ENCODE measurements at places on chromosomes 4 and X. TPM values are rescaled to one million over a fixed set of nuclear protein-coding genes. Genes with fewer than 3 reads are reported as not detected.

DNA sequence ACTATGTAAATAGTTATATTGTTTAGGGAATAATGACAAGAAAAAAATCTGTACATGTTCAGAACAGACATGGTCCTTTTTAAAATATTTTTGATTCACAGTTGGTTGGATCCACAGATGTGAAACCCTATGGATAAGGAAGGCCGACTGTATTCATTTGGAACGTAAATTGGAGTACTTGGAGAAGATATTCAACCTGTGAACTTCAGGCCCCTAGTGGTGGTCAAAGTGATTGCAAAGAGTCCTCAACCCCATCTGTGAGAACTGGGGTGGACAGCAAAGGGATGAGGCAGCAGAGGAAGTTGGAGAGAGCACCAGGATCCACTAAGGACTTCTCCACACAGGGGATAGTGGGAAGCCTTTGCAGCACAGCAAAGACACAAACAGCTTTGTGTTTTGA is 6.2 kb upstream of the CXCL13 start:
- no peaks in the 10 kb centered on the region for H3K36me3 ChIP-seq
- DNase-seq: no peak
- H3K4me3 ChIP-seq: no peak overlapping the region
- H3K4me1 ChIP-seq: no peaks in the 10 kb centered on the region

GRCh38 chr4:15837591-15837990 is 59.5 kb downstream of the CD38 start:
- no peak overlapping the region for H3K27ac ChIP-seq
- H3K4me1 ChIP-seq: no peaks in the 10 kb centered on the region
- no peaks in the 10 kb centered on the region for H3K36me3 ChIP-seq
- DNase-seq: no peak
- no peaks in the 10 kb centered on the region for H3K27me3 ChIP-seq

DNA sequence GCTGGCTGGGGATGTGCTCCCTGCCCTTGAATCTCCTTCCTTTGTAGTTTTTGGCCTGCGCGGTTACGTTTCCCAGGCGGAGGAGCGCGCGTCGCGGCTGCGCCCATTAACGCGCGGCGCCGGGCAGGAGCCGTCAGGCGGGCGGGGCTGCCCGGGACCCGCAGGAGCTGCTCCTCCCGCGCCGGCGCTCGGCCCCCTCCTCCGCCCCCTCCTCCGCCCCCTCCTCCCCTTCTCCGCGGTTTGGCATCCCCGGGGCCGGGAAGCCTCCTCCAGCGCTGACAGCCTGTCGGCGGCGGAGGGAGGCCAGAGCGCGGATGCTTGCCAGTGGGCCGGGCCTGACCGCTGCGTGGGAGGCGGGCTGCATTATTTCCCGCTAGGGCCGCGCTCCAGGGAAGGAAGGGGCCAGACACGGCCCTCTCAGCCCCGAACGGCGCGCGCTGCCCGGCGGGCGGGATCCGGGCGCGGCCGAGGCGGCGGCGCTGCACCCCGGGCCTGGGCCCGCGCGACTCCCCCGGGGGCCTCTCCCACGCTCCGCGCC is at the start of gene DCLK2:
Gene DCLK2 (plus strand): TSS at position 405 of the 538 bp plus-strand sequence. CDS start 583 bp downstream, outside the sequence.
- no peaks in the 10 kb centered on the region for H3K36me3 ChIP-seq
- H3K4me1 ChIP-seq: peaks cover 22% of the 10 kb centered on the region
- peak within 1 kb of the TSS; percentile 57 for H3K27ac ChIP-seq
- DNase-seq: no peak
- no peaks in the 10 kb centered on the region for H3K27me3 ChIP-seq

- DNase-seq: no peak
- no peaks in the 10 kb centered on the region for H3K27me3 ChIP-seq
- no peaks in the 10 kb centered on the region for H3K4me1 ChIP-seq
- H3K27ac ChIP-seq: no peak overlapping the region
- H3K36me3 ChIP-seq: no peaks in the 10 kb centered on the region
Measured at GRCh38 chr4:37001688-37002436, 242.7 kb upstream of the NWD2 start.

GRCh38 chr4:184681916-184682315 is 32.4 kb downstream of the PRIMPOL start:
- no peak overlapping the region for H3K27ac ChIP-seq
- DNase-seq: no peak
- H3K4me1 ChIP-seq: no peaks in the 10 kb centered on the region
- H3K36me3 ChIP-seq: peaks cover 7% of the 10 kb centered on the region
- H3K27me3 ChIP-seq: no peaks in the 10 kb centered on the region

Gene NHS
- total RNA-seq: 8.3 TPM

Gene HPRT1
- total RNA-seq: 14.5 TPM

DNA sequence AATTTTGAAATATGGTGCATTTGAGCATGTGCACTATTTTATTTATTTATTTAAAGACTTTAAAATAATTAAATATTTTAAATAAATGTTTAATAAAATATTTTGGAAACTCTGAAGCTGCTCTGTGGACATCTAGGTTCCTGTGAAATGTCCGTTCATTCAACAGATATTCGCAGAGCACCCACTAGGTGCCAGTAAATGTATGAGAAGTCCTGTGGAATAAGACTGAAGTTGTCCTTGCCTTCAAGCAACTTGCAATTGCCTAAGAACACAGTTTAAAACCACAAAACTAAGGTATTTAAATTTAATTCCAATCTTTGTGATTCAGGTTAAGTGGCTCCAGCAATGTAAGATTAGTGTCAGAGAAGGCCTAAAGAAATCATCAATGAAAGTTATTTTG is 306.7 kb downstream of the GBA3 start:
- H3K36me3 ChIP-seq: no peaks in the 10 kb centered on the region
- H3K27me3 ChIP-seq: no peaks in the 10 kb centered on the region
- no peak for DNase-seq
- no peak overlapping the region for H3K4me3 ChIP-seq

Gene NAT8L
- total RNA-seq: 1.7 TPM

- no peak overlapping the region for H3K27ac ChIP-seq
- peaks cover 8% of the 10 kb centered on the region for H3K4me1 ChIP-seq
- DNase-seq: no peak
- no peaks in the 10 kb centered on the region for H3K36me3 ChIP-seq
- H3K27me3 ChIP-seq: no peaks in the 10 kb centered on the region
Measured at GRCh38 chr4:139501117-139501516, 47.2 kb downstream of the RAB33B start.

Gene AWAT2
- total RNA-seq: not detected

DNA sequence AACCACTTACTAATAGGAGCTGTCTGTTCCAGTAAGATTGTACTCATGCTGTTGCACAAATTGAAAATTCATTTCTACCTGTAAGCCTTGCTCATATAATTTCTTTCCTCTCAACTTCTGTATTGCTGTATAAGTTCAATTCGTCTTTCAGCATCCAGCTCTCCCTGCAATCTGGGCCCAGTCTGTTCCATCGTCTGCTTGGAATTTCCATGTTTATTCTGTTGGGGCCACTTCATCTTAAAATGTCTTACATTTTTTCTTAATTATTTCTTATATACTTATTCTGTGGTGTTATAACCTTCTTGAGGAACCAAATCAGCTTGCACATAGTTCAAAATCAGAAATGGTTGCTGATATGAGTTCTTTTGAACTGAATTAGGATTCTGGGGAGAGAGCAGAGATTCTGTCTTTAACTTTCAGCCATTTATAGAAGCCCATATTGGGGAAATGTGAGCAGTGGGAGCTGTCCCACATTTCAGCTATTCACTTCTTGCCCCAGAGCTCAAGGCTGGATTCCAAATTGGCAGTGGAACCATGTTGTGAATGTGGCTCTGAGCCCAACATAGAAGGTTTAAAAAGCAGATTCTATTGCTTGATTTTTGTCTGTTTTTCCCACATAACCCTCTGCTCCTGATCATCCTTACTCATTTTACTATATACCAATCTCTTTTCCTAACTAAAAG is 291.9 kb downstream of the BMPR1B start:
- no peaks in the 10 kb centered on the region for H3K4me1 ChIP-seq
- DNase-seq: no peak
- no peak overlapping the region for H3K4me3 ChIP-seq

DNA sequence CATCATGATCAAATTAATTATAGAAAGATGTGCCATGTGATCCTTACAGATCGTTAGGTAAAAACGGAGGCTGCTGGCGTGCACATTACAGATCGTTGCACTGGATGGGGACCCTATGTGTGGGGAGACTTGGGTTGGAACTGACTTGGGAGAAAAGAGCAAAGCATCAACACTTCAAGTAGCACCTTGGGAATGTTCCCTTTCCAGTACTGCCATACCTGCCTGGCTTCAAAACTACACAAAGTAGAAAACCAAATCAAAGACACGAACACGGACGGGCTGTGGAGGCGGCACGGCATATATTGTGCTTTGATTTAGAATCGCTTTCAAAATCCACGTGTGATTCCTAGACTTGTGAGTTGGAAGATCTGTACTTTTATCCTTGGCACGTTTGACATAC is 898 bp downstream of the CMC4 start:
- DNase-seq: no peak
- H3K4me3 ChIP-seq: peak overlapping the region; percentile 56
- H3K4me1 ChIP-seq: peaks cover 23% of the 10 kb centered on the region

DNA sequence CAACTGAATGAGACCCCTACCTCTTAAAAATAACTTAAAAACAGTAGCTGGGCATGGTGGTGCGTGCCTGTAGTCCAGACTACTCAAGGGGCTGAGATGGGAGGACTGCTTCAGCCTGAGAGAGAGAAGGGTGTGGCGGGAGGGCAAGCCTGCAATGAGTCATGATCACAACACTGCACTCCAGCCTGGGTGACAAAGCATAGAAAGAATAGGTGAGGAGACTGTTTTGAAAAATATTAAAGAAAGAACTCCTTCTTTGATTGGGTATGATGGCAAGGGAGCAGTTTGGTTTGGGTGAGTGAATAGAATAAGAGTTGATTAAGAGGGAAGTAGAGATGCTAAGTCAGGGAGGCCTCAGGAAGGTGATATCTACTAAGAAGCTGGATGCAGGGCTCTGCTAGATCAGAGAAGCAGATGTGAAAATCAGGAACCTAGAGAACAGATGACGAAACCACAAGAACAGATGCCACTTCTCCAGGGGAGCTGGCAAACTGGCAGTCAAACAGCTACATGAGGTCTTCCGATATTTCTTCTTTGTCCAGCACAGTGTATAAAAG is 318.6 kb downstream of the OPHN1 start:
- no peaks in the 10 kb centered on the region for H3K27me3 ChIP-seq
- no peak overlapping the region for H3K27ac ChIP-seq
- DNase-seq: no peak
- H3K4me3 ChIP-seq: no peak overlapping the region

DNA sequence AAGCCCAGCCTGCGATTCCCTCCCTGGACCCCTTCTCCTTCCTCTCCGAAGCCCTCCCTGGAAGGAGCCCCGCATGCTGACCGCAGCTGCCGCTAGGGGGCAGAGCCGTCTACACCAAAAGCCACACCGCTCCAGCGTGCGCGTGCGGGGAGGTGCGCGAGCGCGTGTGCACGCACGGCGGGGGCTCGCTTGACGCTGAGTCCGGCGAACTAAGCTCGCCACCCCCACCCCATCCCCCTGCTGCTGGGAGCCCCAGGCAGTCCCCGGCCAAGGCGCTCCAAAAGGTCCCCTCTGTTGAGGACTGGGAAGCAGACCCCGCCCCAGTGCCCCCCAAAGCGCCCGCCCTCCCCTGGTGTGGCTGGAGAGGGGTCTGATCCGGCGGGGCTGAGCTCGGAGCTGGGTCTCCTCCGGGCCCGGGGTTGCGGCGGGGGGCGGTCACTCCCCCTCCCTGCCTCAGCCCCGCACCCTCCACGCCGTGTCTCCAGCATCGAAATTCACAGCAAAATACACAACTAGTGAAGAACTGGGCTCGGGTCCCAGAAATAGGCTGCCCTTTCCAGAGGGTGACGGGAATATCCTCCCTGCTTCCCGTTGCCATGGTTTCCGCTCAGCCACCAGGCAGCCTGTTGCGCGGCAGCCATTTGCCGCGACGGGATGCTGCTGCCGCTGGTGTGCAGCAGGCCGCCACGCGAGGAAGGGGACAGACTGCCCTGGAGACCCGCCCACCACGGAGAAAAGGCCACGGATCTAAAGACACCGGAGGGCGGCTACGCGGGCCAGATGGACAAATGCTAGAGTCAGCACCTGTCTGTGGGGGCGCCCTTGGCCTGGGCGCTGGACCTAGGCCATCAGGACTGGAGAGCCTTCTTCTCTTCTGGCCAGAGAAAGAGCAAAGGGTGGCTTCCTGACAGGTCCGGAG is 11.2 kb upstream of the CCNQ start:
- H3K4me1 ChIP-seq: peaks cover 8% of the 10 kb centered on the region
- H3K27me3 ChIP-seq: no peaks in the 10 kb centered on the region
- H3K36me3 ChIP-seq: no peaks in the 10 kb centered on the region
- peak overlapping the region; percentile 39 for H3K4me3 ChIP-seq
- no peak overlapping the region for H3K27ac ChIP-seq

DNA sequence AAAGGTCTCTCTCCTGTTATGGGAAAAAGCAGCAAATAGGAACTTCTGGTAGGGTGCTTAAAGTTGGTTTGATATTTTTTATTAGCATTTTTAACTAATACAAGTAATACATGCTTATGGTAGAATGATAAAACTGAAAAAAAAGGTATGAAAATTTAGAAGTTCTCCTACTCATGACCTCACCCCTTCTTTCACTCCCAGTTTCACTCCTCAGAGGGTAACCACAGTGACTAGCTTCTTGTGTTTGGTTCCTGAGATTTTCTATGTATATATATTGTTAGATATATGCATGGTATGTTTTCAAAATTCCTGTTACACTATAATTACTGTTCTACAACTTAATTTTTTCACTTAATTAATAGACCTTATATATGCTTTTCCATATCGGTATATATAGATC is 66.5 kb downstream of the AR start:
- H3K4me3 ChIP-seq: no peak overlapping the region
- no peaks in the 10 kb centered on the region for H3K4me1 ChIP-seq
- no peaks in the 10 kb centered on the region for H3K36me3 ChIP-seq

Gene PABPC5
- 0.98 TPM for total RNA-seq

GRCh38 chr4:3082925-3083515 is 8.5 kb downstream of the HTT start:
- no peak for DNase-seq
- no peaks in the 10 kb centered on the region for H3K36me3 ChIP-seq
- H3K4me3 ChIP-seq: no peak overlapping the region
- H3K27me3 ChIP-seq: no peaks in the 10 kb centered on the region
- H3K4me1 ChIP-seq: no peaks in the 10 kb centered on the region

Gene CTAG1B
- not detected for total RNA-seq

DNA sequence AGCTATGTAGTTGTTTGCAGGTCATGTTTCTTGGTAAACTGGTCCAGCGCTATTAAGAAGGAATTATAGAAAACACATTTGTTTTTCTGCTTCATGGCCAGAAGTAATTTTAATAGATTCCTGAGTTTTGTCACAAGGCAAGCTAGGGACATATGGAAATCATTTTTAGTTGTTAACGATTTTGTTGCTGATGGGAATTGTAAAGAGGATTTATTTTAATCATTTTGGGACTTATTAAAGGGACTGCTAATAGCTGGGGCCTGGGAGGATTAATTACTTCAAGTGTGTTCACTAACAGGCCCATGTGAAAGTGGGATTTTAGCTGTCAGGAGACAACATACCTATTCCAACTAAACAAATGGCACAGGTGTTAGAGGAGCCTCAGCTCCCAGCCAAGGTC is 492.0 kb upstream of the ARX start:
- no peak overlapping the region for H3K4me3 ChIP-seq
- H3K4me1 ChIP-seq: no peaks in the 10 kb centered on the region
- H3K36me3 ChIP-seq: no peaks in the 10 kb centered on the region
- no peaks in the 10 kb centered on the region for H3K27me3 ChIP-seq
